ENCODE measurements at places on chromosomes 1 and 21. TPM values are rescaled to one million over a fixed set of nuclear protein-coding genes. Genes with fewer than 3 reads are reported as not detected.

DNA sequence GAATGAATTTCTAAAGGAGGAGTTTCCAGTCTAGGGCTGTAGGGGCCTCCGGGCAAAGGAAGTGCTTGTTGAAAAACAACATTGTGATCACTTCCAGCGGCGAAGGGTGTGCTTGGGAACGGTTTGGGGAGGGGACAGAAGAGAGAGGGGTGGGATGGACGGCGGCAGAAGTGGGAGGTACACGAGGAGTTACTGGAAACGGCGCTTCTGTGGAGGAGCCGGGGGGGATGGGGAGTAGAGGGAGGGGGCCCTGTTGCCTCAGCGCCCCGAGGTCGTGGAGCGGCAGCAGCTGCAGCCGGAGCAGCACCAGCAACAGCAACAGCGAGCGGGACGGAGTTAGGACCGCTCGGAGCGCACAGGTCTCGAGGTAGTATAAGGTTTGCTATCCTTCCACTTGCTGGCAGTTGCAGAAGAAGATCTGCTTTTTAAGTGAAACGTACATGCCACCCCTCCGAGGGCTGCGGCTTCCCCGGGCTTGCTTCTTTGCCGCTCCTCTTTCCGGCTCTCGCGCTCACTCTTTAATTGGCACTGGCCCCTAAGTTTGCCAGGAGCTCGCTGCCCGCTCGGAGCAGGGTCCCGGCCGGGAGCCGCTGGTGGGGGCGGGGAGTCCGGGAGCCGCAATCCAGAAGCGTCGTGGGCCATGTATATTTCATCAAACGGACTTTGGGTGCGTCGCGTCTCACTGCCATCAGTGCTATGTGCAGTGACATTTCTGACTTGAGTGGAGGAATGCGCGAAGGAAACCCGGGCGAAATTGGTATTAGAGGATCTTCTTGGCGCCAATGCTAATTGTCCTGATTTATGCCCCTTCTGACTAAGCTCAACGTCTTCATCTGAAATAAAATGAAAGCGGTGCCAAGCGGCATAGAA is 771 bp upstream of the NTNG1 start:
- H3K27me3 ChIP-seq, result peaks cover 6% of the 10 kb centered on the region
- H3K27ac ChIP-seq, result no peak overlapping the region
- H3K4me1 ChIP-seq, result peaks cover 19% of the 10 kb centered on the region
- no peaks in the 10 kb centered on the region for H3K36me3 ChIP-seq
- no peak overlapping the region for H3K4me3 ChIP-seq

DNA sequence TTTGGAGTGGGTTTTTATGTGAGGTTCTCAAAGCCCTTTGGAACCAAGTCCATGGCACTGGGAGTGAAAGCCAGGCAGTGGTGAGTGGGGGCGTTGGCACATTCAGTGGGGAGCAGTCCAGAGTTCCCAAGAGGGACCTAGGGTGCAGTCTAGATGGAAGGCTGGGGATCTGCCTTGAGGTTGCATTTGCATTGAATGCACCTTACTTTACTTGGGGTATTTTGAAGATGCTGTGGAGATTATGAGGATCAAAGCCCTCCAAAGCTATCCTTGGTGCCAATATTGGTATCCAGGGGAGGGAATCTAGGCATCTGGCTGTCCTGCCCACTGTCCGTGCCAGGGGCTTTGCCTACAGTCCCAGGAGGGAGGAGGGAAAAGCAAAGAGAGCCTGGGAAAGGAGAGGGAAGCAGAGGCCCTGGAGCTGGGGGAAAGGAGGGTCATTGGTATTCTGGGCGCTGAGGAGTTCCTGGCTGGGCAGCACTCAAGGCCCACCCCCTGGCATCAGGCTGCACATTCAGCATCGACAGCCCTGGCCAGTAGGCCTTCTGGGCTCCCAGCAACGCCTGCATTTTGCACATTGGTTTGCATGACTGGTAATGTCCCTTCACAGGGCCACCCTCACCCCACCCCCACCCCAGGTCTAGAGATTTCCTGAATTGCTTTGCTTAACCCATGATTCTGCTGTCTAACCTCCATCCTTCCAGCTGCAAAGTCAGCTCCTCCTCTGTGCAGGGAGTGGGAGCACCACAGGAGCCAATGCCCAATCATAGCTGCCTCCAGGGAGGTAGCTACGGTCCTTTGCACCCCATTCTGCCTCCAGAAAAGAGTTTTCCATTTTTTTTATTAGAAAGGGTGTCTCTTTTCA is 843 bp upstream of the BCAN start:
- H3K4me1 ChIP-seq, result peaks cover 11% of the 10 kb centered on the region
- peaks cover 55% of the 10 kb centered on the region for H3K27me3 ChIP-seq
- H3K4me3 ChIP-seq, result no peak overlapping the region
- no peak overlapping the region for H3K27ac ChIP-seq
- no peaks in the 10 kb centered on the region for H3K36me3 ChIP-seq

GRCh38 chr1:93442741-93443140 is 5.2 kb upstream of the FNBP1L start:
- H3K36me3 ChIP-seq, result no peaks in the 10 kb centered on the region
- H3K4me3 ChIP-seq, result no peak overlapping the region

GRCh38 chr1:197680311-197680710 is 95.0 kb downstream of the DENND1B start:
- H3K4me3 ChIP-seq, result no peak overlapping the region
- no peak for DNase-seq
- no peaks in the 10 kb centered on the region for H3K27me3 ChIP-seq
- no peak overlapping the region for H3K27ac ChIP-seq
- H3K4me1 ChIP-seq, result peaks cover 12% of the 10 kb centered on the region
- no peaks in the 10 kb centered on the region for H3K36me3 ChIP-seq

DNA sequence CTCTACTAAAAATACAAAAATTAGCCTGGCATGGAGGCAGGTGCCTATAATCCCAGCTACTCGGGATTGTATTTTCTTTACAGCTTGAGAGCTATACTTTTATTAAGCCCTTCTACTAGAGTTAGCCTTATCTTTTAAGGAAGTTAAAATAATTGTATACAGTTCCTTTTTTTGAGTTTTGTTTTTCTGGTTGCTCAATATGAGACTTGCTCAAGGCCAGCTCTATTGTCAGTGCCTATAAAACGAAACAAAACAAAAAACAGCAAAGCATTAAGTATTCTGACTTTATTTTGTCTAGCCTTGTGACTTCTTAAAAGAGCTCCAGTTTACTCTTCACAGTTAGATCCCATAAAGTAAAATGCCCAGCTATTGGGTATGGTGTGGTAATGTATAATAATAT is 17.2 kb downstream of the PKN2 start:
- peak overlapping the region; percentile 60 for H3K27ac ChIP-seq
- H3K4me1 ChIP-seq, result peaks cover 65% of the 10 kb centered on the region
- DNase-seq, result no peak
- H3K27me3 ChIP-seq, result no peaks in the 10 kb centered on the region

DNA sequence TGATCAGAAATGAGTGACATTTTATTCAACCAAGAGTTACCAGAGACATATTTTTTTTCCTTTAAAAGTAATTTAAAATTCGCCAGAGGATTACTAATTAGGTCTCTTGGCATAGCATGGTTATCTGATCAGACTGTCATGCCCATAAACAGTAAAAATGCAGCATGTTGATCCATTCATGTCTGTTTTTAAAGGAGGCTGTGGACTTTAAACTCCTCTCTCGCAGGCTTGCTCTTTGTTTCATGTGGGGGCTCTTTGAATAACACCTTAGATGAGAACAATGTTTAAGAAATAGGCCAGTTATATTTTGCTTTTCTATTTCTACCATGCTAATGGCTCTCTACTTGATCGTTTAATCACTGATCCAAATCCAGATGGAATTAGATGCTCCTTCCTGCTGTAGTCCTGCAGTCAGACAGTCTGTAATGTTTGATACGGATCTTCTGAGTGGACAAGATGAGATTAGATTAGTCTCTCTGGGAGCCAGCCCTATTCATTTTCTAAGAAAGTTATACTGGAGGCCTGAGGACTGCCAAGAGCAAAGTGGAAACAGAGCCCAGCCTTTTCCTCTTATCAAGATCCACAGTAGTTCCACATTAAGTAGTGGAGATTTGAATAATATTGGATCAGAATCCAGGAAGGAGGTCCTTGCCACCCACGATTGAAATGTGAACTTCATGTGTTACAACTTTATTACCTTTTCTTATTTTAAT is 197.4 kb downstream of the HS2ST1 start:
- H3K27ac ChIP-seq, result no peak overlapping the region
- H3K36me3 ChIP-seq, result no peaks in the 10 kb centered on the region
- peaks cover 15% of the 10 kb centered on the region for H3K4me1 ChIP-seq
- no peak overlapping the region for H3K4me3 ChIP-seq

- H3K36me3 ChIP-seq, result no peaks in the 10 kb centered on the region
- no peaks in the 10 kb centered on the region for H3K27me3 ChIP-seq
- H3K27ac ChIP-seq, result no peak overlapping the region
- H3K4me1 ChIP-seq, result no peaks in the 10 kb centered on the region
- H3K4me3 ChIP-seq, result no peak overlapping the region
These were observed 1.2 kb upstream of the LELP1 start for GRCh38 chr1:153202006-153202405.

- H3K27ac ChIP-seq, result no peak overlapping the region
- no peaks in the 10 kb centered on the region for H3K27me3 ChIP-seq
- no peaks in the 10 kb centered on the region for H3K4me1 ChIP-seq
- no peaks in the 10 kb centered on the region for H3K36me3 ChIP-seq
These were observed 27.1 kb upstream of the KCTD3 start for GRCh38 chr1:215539803-215540570.

DNA sequence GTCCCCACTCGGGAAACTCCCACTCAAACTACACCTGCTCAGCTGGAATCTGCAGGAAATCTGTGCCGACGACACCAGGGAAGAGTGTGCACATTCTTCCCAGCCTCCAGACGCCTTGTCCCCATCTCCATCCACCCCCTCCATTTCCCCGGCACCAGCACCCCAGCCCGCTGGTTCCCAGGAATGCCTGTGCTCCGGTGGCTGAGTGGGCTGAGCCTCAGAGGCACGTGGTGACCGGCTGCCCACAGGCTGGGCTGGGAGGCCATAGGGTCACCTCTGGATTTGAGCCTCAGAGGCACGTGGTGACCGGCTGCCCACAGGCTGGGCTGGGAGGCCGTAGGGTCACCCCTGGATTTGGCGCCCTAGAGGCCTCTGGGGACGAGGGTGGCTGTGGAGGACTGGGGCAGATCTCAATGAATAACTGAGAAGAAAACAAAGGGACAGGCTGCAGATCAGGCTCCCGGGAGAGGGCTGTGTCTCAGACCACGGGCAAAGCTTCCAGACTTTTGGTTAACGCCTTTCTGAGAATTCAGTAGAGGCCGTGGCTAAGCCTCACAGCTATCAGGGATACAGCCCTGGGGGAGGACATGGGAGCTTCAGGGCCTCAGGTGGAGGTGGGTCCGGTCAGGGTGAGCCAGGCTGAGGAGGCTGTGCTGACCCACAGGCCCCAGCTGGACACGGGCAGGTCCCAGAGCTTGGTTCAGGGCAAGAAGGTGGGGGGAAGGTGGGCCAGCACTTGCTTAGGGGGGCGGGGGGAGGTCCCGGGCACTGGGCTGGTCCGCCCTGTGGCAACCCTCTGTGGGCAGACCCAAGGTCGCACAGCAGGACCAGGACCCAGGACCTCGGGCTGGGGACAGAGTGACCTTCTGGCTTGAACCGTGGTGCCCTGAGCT is 17.3 kb upstream of the TTLL10 start:
- no peak overlapping the region for H3K4me3 ChIP-seq
- H3K27ac ChIP-seq, result no peak overlapping the region
- no peaks in the 10 kb centered on the region for H3K27me3 ChIP-seq
- DNase-seq, result no peak
- H3K36me3 ChIP-seq, result no peaks in the 10 kb centered on the region

DNA sequence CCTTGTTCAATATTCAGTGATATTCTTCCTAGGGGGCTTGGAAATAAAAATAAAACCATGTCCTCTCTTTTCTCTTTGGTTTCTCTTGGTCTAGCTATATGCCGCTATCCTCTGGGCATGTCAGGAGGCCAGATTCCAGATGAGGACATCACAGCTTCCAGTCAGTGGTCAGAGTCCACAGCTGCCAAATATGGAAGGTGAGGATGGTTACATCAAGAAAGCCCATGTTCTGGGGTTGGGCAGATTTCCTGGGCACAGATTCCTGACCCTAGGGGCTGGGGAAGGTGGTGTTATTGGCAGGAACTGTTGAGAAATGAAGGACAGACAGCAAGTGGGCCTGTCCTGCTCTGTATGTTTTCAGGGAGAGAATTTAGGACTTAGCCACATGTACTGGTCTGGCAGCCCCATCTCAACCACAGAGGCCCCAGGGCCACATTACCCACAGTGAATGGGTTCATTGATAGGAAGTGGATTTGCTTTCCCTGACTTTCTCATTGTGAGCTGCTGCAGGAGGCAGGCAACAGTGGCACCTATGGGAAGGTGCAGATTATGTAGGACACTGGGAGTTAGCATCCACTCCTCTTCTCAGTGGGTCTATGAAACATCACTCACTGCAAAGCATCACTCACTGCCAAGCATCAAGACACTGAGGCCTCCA is 37.4 kb upstream of the HSD17B7 start:
- no peak overlapping the region for H3K27ac ChIP-seq
- no peaks in the 10 kb centered on the region for H3K27me3 ChIP-seq

GRCh38 chr1:68229650-68230483 is 2.5 kb downstream of the WLS start:
- no peak for DNase-seq
- H3K36me3 ChIP-seq, result no peaks in the 10 kb centered on the region
- H3K27me3 ChIP-seq, result no peaks in the 10 kb centered on the region
- H3K27ac ChIP-seq, result peak overlapping the region; percentile 76
- no peak overlapping the region for H3K4me3 ChIP-seq

DNA sequence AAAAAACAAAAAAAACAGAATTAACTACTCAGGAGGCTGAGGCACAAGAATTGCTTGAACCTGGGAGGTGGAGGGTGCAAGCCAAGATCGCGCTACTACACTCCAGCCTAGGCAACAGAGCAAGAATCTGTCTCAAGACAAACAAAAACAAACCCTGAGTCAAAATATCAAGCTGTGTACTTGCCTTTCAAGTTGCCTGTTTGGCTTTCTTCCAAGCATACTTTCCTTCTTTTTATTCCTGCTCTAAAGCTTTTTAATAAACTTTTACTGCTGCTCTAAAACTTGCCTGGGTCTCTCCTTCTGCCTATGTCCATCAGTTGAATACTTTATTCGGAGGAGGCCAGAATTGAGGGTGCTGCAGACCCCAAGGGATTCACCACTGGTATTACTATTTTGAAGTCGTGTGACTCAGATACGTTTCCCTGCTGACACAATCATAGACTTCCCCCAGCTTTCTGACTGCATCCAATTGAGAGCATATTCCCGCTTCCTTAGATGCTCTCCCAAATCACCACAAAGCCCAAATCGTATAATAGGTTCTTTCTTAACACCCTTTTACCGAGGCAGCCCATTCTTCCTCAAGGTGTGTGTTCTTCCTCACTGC is 3.5 kb upstream of the ACBD6 start:
- no peak overlapping the region for H3K4me3 ChIP-seq
- no peak for DNase-seq
- H3K27ac ChIP-seq, result no peak overlapping the region
- H3K4me1 ChIP-seq, result peaks cover 14% of the 10 kb centered on the region

GRCh38 chr1:179876300-179876715 is 1.3 kb downstream of the TOR1AIP2 start:
- DNase-seq, result peak; percentile 36
- H3K36me3 ChIP-seq, result peaks cover 9% of the 10 kb centered on the region
- peaks cover 64% of the 10 kb centered on the region for H3K4me1 ChIP-seq
- H3K27ac ChIP-seq, result peak overlapping the region; percentile 49

Gene LCE3D
- not detected for total RNA-seq

Gene VHLL
- 0.39 TPM for total RNA-seq

Gene LCE3E
- not detected for total RNA-seq

Gene PDZK1IP1
- 2.1 TPM for total RNA-seq

Gene PAQR6
- 1.3 TPM for total RNA-seq

Data from adrenal gland (tissue), 19 donors.